ENCODE measurements at places on chromosomes 3 and 15. TPM values are rescaled to one million over a fixed set of nuclear protein-coding genes. Genes with fewer than 3 reads are reported as not detected.

Gene EPHB3
- 1.0 TPM for total RNA-seq

Gene DOCK3
- 7.0 TPM for total RNA-seq

Gene DAZL
- 21.7 TPM for total RNA-seq

DNA sequence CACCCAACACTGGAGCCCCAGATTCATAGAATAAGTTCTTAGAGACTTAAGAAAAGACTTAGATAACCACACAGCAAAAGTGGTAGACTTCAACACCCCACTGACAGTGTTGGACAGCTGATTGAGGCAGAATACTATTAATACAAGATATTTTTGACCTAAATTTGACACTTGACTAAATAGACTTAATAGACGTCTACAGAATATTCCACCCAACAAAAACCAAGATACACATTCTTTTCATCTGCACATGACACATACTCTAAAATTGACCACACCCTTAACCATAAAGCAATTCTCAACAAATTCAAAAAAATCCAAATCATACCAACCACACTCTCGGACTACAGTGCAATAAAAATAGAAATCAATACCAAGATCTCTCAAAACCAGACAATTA is 179.8 kb upstream of the TPM1 start:
- no peaks in the 10 kb centered on the region for H3K27me3 ChIP-seq
- H3K4me3 ChIP-seq = no peak overlapping the region
- peaks cover 23% of the 10 kb centered on the region for H3K36me3 ChIP-seq
- H3K27ac ChIP-seq = no peak overlapping the region

DNA sequence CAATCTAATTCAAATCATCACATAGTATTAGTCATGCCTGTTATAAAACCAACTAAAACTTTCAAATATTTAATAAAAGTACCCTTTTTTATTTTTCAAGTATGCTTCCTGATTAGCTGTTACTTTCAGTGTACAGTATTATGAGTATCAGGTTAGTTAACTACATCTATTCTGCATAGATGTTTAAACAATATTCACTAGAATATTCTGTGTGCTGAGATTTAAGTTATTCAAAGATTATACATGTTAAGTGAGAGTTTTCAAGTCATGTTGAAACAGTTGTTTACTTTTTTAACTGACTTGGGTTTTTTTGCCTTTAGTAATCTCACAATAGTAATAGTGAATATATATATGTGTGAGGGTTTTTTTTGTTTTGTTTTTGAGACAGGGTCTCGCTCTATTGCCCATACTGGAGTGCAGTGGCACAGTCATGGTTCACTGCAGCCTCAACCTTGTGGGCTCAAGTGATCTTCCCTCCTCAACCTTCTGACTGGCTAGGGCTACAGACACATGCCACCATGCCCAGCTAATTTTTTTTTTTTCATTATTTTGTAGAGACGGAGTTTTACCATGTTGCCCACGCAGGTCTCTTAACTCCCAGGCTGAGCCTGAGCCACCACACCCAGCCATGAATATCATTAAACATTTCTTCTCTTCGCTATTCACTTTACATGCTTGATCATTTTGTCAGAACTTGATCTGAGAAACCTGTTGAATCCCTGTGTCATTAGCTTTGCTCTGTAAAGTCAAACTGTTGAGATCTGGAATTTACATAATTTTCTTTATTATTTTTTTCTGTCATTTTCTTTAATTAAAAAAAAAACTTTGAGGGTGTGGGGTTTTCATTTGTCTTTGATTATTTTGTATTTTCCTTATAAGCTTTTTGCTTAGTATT is 286.2 kb upstream of the UBE2E1 start:
- H3K4me1 ChIP-seq = no peaks in the 10 kb centered on the region
- no peak overlapping the region for H3K27ac ChIP-seq
- H3K36me3 ChIP-seq = no peaks in the 10 kb centered on the region
- no peak overlapping the region for H3K4me3 ChIP-seq
- DNase-seq = no peak

Gene EIF4A2
- total RNA-seq = 417 TPM

GRCh38 chr15:71341811-71342550 is 226.7 kb downstream of the THSD4 start:
- no peak overlapping the region for H3K4me3 ChIP-seq
- H3K36me3 ChIP-seq = no peaks in the 10 kb centered on the region
- no peaks in the 10 kb centered on the region for H3K27me3 ChIP-seq
- peaks cover 10% of the 10 kb centered on the region for H3K4me1 ChIP-seq
- H3K27ac ChIP-seq = no peak overlapping the region

DNA sequence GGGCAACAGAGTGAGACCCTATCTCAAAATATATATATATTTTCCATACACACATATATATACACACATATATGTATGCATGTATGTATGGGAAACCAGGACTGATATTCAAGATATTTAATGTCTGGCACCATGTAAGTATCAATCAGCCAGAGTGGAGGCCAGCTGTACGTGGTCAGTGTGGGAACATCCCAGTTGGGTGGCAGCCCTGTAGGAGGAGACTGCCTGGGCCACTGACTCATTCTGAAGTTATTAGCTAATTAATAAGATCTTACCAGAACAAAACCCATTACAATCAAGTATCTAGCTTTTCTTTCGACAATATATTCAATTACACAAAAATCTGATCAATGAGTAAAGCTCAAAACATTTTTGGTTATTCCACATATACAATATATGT is 85.1 kb upstream of the OCA2 start:
- no peaks in the 10 kb centered on the region for H3K4me1 ChIP-seq
- H3K27me3 ChIP-seq = no peaks in the 10 kb centered on the region
- peaks cover 47% of the 10 kb centered on the region for H3K36me3 ChIP-seq
- no peak overlapping the region for H3K4me3 ChIP-seq
- H3K27ac ChIP-seq = no peak overlapping the region
- no peak for DNase-seq

- H3K4me3 ChIP-seq = no peak overlapping the region
- H3K4me1 ChIP-seq = 0 out of 2 replicates have a peak, but pooled peaks cover 3% of the 10 kb centered on the region
- H3K36me3 ChIP-seq = no peaks in the 10 kb centered on the region
These were observed 420.4 kb downstream of the EPHA3 start for GRCh38 chr3:89527736-89528305.

- peak overlapping the region; percentile 51 for H3K27ac ChIP-seq
- peak; percentile 48 for DNase-seq
- H3K4me1 ChIP-seq = peaks cover 15% of the 10 kb centered on the region
- H3K27me3 ChIP-seq = no peaks in the 10 kb centered on the region
- H3K4me3 ChIP-seq = peak overlapping the region; percentile 67
- H3K36me3 ChIP-seq = no peaks in the 10 kb centered on the region
These were observed 689.9 kb downstream of the TUSC7 start for GRCh38 chr3:117399311-117400078.

Gene TUSC7
- not detected for total RNA-seq

DNA sequence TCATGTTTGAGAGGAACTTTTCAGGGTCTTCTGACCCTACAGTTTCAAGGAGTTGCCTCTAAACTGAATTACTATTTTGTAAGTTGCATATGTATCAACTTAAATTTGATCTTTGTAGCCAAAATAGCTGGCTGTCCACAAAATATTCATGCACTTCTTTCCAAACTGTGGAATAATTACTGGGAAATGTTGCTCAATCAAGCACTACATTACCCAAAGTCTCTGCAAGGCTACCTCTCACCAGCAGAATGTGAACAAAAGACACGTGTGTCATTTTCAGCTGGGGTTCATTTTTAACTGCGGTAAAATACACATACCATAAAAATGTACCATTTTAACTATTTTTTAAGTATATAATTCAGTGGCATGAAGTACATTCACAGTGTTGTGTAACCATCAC is 320.4 kb downstream of the CTNNB1 start:
- no peak for DNase-seq
- H3K4me3 ChIP-seq = no peak overlapping the region
- no peak overlapping the region for H3K27ac ChIP-seq
- H3K4me1 ChIP-seq = peaks cover 3% of the 10 kb centered on the region

GRCh38 chr3:72571638-72572114 is 276.6 kb downstream of the SHQ1 start:
- no peak overlapping the region for H3K27ac ChIP-seq
- no peaks in the 10 kb centered on the region for H3K27me3 ChIP-seq
- peaks cover 5% of the 10 kb centered on the region for H3K4me1 ChIP-seq

DNA sequence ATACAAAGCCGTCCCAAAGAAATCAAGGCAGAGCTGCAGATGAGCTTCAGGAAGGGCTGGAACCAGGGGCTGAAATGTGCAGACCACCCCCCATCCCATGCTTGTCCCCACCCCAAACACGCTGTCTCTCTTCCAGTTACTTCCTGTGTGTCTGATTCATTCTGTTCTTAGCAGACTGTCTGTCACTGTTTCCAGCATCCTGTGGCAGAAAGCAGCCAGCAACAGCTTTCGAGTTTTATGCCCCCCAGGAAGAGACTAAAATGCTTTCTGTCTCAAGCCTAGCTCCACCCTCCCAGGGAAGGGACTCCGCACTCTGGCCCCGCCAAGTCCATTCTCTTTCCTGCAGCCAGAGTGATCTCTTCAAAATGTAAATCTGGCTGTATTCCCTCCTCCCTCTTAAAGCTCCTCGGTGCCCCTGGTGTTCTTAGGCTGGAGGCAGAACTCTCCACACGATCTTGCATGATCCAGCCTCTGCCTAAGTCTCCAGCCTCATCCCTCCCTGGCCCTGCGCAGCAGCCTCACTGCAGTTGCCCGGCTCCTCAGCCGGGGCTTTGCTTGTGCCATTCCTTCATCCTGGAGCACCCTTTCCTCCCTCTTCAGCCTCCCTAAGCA is 41.5 kb downstream of the HRH1 start:
- H3K36me3 ChIP-seq = no peaks in the 10 kb centered on the region
- H3K27me3 ChIP-seq = no peaks in the 10 kb centered on the region
- no peaks in the 10 kb centered on the region for H3K4me1 ChIP-seq
- H3K4me3 ChIP-seq = peak overlapping the region; percentile 10
- DNase-seq = peak; percentile 36

Gene HIGD2B
- not detected for total RNA-seq

GRCh38 chr3:73611176-73611575 is 13.6 kb downstream of the PDZRN3 start:
- H3K36me3 ChIP-seq = no peaks in the 10 kb centered on the region
- H3K27me3 ChIP-seq = no peaks in the 10 kb centered on the region
- no peak overlapping the region for H3K4me3 ChIP-seq
- no peak overlapping the region for H3K27ac ChIP-seq
- peaks cover 4% of the 10 kb centered on the region for H3K4me1 ChIP-seq

DNA sequence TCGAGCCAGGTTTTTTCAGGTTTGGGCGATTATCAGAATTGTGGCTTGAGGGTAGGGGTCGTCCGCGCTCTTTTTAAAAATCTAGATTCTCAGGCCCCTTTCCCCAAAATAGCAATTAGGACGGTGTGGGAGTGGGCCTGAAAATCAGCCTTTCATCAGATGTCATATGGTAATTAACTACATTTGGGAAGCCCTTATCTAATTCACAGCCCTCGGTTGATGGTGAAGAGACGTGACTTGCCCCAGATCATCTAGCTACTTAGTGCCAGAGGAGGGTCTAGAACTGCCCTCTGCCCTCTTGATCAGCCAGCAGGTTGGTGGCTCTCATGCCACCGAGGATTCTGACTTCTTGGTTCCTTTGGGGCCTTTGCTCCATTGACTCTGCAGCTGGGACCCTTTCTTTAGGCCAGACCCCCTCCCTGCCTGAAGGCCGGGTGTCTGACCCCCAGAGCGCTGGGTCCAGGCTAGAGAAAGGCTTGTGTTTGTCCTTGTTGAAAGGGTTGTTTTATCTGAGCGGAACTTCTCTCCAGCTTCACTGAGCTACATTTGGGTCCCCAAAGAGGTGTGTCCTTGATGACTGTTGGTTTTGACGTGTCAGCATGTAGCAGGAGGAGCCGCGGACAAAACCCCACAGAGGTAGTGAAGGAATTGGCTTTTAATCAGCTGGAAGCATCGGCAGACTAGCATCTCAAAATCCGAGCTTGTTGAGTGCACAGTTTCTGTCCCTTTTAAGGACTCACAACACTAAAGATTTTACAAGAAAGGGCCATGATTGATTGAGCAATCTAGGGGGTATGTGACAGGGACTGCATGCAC is 857 bp downstream of the AEN start:
- H3K36me3 ChIP-seq = peaks cover 44% of the 10 kb centered on the region
- DNase-seq = no peak
- H3K4me3 ChIP-seq = peak overlapping the region; percentile 95
- H3K27me3 ChIP-seq = no peaks in the 10 kb centered on the region
- H3K4me1 ChIP-seq = peaks cover 13% of the 10 kb centered on the region

Gene CCK
- 0.37 TPM for total RNA-seq

DNA sequence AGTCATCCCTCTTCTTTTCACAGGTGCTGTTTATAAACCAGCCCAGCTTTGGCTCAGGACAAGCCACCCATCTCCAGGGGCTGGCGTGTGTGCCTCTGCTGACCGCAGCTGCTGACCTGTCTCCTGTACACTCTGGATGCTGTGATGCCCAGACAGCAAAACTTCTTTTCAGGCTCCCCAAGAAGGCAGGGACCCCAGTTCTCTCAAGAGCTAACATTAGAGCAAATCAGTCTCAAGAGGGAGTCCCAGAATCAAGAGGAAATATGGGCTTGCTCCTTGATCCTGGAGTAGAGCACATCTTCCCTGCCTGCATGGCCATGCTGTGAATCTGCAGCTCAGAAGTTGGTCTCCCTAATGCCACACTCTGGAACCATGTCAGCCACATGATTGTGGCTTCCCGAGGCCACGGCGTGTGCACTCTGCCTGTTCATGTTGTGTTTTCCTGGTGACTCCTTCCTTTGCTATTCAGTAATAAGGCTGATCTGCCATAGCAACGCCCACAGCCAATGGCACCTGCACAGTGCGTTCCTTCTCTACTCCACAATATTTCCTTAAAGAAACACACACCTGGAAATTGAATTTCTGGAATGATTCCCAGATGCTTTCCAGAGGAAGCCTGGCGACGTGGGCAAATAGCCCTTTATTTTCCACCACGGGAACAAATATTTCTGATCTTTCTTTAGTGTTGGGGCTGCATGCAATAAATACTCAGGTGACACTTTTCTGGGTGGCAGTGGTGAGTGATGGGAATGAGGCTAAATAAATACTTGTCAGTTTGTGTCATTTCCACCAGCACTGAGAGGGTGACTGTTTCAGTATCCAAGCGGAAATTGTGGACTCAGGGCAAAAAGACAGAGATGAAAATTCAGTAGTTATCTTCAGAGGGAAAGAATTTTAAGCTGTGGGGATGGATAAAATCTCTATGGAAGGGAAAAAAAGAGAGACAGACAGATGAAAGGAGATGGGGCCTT is 21.9 kb upstream of the THSD4 start:
- no peak for DNase-seq
- H3K27ac ChIP-seq = no peak overlapping the region
- H3K4me3 ChIP-seq = no peak overlapping the region
- H3K27me3 ChIP-seq = no peaks in the 10 kb centered on the region
- H3K36me3 ChIP-seq = peaks cover 1% of the 10 kb centered on the region

- no peaks in the 10 kb centered on the region for H3K36me3 ChIP-seq
- no peak within 1 kb of the TSS for H3K4me3 ChIP-seq
- no peak within 1 kb of the TSS for H3K27ac ChIP-seq
- no peak for DNase-seq
These were observed at the start of gene CIDEC for GRCh38 chr3:9879830-9880549. Gene CIDEC, minus strand, starts transcription at chr3:9880253. Its CDS starts 1,767 bp downstream, at chr3:9878486.

- H3K4me3 ChIP-seq = no peak overlapping the region
- H3K27me3 ChIP-seq = no peaks in the 10 kb centered on the region
- H3K27ac ChIP-seq = no peak overlapping the region
- no peaks in the 10 kb centered on the region for H3K36me3 ChIP-seq
- no peaks in the 10 kb centered on the region for H3K4me1 ChIP-seq
These were observed 203.8 kb downstream of the UACA start for GRCh38 chr15:70559265-70560239.

Gene CRYGS
- total RNA-seq = 0.83 TPM

Gene SAMD7
- total RNA-seq = not detected
